ENCODE measurements at places on chromosomes 2 and 18.

- no peak for DNase-seq
Measured at GRCh38 chr2:130251873-130252620, 53.8 kb upstream of the TUBA3E start.

DNA sequence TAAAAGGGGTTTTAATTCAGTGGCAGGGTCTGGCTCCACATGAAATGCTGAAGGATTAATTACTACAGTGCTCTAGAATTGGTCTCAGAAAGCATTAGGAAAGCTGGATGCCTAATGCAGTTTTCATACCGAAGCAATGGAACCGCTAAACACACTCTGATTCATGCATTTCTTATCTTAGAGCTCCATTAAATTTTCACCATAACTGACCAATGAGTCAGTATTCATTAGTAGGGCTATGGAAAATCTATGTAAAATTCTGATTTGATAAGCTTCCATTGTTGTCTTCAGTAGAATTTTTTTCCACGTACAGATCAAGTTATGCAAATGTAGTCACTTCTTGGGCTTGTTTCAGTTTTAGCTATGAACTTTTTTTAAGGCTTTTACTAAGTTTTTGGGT is 359.9 kb downstream of the ARHGAP15 start:
- DNase-seq = no peak

- DNase-seq = no peak
Measured at GRCh38 chr18:67778016-67778415, 261.5 kb upstream of the DSEL start.

DNA sequence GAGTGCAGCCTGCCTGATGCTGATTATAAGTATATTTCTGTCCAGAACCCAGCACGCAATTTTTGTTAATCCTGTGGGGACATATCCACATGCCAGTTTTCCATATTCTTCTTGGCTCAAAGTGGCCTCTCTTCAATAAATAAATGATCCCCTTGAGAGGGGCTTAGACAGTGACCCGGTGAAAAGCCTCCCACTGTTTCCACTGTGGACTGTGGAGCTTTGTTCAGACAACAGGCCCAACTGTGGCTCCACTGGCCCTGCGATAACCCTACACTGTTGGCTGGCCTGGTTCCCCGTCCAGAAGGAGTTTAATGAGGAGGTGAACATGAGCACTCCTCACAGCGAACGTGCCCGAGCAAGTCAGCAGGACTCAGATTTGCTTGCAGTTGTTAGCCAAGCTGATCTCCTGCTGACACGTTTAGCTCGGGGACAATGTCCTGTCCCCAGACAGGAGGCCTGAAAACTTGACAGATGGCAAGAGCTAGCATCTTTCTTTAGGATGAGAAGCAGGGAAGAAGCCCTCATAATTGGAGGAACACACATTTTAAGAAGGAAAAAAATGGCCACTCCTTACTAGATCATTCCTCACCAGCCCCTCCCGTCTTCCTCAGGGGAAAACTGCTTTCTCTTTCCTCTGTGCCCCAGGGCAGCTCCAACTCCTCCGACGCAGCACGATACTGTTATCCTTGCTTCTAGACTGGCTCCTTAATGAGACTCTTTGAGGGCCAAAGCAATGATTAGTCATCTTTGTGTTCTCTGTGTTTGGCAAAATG is 20.0 kb upstream of the MTCL1 start:
- no peak for DNase-seq

DNA sequence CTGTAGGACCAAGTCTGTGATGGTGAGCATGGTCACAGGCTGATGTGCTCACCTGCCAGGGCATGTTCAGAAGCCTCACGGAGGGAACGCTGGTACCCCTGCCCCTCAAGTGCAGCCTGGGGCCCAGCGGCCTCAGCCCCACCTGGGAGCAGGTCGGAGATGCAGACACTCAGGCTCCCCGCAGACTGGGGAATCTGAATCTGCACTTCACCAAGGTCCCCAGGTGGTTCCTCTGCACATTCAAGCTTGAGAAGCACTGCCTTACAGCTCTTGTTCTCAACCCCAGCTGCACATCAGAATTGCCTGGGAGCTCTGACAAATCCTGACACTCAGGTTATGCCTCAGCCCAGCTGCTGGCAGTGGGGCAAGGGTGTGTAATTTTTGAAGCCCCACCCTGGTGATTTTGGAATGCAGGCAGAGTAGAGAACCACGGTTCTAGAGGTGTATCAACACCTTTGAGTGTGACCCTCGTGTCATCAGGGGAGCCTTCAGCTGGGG is 54.8 kb downstream of the CRACDL start:
- DNase-seq = no peak

GRCh38 chr2:143123911-143124310 is 5.3 kb upstream of the ARHGAP15 start:
- DNase-seq = no peak

GRCh38 chr2:238137885-238138284 is 583 bp upstream of the KLHL30 start:
- DNase-seq = no peak

DNA sequence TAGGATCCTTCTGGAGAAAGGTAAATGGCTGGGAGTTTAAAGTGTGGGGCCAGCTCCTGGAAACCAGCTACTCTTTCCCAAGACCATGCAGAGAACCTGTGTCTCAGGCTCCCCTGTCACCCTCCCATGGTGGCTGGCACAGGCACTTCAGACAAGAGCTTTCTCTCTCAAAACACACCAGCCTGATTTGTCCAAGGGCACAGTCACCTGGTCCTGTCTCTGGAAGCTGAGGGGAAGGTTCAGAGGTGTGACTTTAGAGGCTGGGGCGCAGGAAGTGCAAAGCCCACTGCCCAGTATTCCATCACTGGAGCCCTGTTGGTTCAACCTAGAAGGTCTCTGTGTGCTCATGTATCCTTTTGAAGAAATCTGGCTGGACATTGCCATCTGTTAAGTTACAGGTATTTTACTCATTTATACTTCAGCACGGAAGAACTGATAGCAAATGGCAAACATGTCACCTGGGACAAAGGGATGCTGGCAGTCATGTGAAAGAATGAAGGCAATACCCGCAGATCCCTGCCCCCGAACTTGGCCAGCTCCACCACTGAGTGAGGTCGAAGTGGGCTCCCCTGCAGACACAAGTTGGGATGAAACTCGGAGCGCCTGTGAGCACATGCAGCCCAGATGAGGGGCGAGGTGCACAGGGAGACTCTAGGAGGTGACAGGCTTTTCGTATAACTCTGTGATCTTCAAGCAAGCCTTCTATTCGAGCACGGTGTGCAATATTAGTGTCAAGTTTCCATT is 96.9 kb upstream of the MGAT4A start:
- no peak for DNase-seq

DNA sequence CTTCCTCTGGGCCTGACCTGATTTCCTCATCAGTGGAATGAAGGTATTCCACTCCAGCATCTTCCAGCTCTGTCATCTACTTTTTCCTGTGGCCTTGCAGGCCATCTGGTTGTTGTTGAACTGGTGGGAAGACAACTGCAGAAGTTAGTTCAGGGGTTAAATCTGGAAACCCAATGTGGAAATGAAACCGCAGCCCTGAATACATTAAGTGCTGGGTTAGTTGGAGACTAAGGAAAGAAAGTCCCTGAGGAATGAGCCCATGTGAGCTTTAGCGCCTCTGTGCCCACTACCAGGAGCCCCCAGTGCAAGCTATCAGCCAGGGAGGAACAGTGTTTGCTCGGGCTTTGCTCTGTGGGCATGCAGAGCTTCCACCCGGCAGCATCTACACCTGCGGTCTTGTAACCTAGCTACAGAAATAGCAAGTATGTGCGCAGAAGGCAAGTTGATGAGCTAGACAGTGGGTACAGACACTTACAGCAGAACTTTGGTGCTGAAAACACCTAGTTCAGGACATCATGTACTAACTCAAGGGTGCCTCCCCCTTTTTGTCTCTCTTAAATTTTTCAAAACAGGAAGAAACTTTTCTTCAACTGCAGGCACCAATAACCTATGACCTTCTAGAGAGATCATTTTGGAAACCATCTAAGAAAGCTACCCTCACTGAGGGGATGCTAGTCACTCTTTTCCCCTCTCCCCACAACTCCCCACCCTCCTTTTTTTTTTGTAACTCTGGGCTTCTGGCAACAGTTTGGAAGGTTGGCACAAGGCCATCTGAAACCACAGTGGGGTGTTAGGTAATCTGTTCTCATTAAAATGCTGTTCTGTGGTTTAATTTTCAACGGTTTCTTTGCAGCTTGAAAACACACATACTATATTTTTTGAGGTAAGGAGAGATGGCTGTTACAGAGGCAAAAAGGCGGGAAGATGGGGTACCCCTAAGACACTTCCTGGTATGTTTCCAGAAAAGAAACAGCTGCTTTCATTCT is 18.3 kb upstream of the CXCR4 start:
- peak; percentile 93 for DNase-seq

DNA sequence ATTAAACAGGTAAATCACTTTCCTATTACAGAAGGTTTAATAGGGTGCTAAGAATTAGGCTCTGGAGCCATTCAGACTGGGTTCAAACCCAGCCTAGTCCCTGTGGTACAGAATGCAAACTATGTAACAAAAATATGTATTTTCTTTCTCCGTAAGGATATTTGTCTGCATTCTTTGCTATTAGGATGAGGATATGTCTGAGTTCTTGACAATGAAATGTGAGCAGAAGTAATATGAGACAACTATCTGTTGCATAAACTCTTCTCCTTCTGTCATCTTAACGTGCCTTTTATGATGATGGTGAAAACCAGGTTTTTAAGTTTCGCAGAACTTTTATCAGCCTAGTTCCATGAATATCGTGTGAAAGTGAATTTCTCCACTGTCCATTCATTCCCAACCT is 1129.1 kb upstream of the ZEB2 start:
- no peak for DNase-seq

GRCh38 chr18:63195326-63196159 is 124.0 kb downstream of the BCL2 start:
- no peak for DNase-seq

DNA sequence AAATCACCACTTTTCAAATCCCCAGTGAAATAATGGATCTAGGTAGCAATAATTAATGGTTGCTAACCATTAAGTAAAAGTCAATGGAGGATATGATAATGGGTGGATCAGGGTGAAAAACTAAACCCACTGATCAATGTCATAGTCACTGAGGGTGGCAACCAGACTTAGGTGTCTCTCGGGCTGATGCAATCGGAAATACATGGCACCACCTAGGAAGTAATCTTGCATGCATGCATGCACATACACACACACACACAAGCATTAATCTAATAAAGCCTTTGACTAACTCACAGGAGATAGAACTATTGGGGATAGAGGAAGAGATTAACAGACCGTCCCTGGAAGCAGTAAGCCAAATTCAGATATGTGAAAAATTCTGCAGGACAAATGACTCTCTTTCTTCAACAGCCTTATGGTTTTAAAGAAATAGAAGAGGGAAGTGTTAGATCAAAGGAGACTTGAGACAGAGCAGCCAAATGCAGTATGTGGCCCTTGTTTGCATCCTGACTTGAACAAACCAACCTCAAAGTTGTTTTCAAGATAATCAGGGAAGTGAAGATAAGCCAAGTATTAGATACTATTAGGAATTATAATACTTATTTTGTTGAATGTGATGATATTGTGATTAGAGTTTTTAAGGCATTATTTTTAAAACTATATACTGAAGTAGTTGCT is 186.0 kb upstream of the RMP24 start:
- DNase-seq = peak; percentile 76

- DNase-seq = no peak
Measured at GRCh38 chr2:36165132-36165531, 190.4 kb upstream of the CRIM1 start.

DNA sequence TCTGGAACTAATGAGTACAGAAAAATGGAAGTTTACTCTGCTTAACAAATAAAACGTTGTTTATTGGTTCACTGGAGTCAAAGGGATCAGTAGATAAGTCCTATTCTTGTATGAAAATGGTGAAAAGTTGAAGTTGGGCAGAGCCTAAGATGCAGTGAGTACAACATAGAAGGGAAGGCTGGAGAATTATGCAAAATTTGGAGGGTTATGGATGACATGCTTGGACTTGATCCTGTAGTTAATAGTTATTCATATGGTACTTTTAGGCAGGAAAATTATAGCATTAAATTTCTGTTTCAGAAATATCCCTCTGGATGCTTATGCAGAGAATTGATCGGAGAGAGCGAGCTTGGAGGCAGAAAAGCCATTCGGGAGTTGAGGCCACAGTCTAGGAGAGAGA is 167.6 kb downstream of the KCNS3 start:
- no peak for DNase-seq

DNA sequence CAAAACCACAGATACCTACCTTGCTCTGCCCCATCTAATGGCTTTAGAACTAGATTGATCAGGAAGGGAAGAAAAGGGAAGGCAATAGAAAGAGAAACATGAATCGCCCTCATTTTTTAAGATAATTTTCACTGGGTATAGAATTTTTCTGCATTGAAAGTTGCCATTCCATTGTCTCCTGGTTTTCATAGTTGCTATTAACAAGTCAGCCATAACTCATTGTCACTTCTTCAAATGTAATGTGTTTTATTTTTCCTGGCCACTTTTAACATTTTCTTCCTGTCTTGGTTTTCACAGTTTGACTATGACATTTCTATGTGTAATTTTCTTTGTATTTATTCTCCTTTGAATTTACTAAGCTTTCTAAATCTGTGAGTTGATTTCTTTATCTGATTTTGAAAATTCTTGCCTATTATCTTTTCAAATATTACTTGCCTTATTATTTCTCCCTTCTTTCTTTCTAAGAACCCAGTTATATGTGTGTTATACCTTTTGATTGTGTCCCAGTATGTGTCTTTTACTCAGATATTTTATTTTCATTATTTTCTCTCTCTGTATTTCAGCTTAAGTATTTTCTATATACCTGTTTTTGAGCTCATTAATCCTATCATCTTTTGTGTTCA is 85.5 kb upstream of the GLI2 start:
- peak; percentile 2 for DNase-seq

DNA sequence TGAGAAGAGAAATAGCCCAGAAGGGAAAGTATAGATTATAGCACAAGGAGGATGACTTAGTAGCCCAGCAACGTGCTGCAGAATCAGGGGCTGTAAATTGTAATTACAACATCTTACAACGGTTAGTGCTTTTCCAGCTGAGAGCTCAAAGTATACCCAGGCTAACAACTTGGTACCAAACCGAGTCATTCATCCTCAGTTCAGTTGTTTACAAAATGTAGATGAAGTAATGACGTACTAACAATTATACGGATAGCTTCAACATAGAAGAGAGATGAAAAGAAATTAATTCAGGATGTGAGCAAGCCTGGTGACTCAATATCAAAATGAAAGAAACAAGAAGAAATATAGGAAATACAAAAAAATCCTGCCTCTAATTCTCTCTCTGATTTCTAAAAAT is 99.2 kb downstream of the DYNAP start:
- DNase-seq = no peak

DNA sequence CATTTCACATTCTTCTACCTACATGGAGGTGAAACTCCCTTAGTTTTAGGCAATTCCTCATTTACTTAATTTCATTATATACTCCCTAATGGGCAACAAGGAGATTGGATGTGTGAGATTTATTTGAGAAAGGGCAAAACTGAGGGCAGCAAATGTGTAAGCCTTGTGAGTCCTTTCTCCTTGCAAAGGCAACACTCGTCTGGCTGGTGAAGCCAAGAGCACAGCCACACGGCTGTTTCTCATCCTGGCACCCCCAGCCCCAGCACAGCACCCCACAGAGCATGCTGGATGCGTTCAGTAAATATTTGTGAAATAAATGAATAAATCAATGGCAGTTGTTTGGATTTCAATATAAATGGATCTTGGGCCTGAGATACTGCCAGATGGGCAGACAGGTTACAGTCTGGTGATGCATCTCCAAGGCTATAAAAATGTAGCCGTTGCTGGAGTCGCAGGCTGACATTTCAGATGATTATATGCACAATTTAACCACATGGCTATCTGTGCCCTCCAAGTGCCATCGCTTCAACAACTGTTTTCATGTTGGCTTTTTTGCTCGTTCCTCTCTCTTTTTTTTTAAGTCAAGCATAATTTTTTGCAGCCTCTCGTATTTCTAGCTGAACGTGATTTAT is 154.1 kb upstream of the REV1 start:
- no peak for DNase-seq

Data from OCI-LY7 (cell line).